Head of caudate nucleus (tissue), 42 donors: ENCODE measurements at places on chromosomes 16 and 17.

- DNase-seq: no peak
Observed at GRCh38 chr16:82133798-82134197, 36.2 kb downstream of the MPHOSPH6 start.

GRCh38 chr17:28950017-28950751, 1.1 kb downstream of the PHF12 start:
- DNase-seq: peak; percentile 35

- no peak for DNase-seq
Observed at GRCh38 chr17:42317266-42317845, 29.1 kb downstream of the STAT5A start.

- peak; percentile 51 for DNase-seq
Observed at GRCh38 chr17:50169121-50169764, 3.4 kb downstream of the SGCA start.

DNA sequence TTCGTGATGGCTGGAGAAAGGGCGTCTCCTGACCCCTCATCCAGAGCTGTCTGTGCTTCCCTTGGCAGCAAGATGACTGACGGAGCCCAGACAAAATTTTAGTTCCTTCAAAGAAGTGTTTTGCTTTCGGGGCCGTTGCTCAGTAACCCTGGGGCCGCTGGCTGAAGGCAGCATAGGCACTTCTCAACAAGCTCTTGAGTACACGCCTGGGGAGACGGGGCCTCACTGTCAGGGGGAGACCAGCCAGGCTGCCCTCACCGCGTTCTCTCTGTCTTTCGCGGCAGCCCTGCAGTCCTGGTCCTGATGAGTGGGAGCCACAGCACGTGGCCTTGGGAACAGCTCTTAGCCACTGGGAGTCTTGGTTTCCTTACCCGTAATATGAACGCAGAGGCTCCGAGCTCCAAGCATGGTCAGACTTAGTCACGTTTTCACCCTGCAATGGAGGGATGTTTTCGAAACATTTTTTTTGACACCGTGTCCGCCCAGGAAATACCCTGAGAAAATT, 86.0 kb downstream of the IRF8 start:
- DNase-seq: no peak

DNA sequence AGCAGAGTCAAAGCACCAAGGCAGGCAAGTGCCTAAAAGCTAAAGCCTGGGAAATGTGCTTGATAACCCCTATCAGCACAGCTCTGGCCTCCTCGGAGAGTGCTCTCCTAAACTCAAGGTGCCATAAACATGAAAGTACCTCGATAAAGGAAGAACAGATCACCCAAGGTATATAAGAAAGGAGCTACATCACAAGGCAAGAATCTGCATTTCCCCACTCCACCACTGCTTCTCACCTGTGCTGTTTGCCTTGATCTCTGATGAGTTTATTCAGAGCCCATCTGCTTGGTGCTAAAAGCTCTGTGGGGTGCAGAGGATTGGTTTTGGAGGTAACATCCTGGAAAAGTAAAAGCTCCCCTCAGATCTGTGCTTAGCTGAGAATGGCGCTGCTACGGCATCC, 449.5 kb upstream of the CDH5 start:
- DNase-seq: no peak

DNA sequence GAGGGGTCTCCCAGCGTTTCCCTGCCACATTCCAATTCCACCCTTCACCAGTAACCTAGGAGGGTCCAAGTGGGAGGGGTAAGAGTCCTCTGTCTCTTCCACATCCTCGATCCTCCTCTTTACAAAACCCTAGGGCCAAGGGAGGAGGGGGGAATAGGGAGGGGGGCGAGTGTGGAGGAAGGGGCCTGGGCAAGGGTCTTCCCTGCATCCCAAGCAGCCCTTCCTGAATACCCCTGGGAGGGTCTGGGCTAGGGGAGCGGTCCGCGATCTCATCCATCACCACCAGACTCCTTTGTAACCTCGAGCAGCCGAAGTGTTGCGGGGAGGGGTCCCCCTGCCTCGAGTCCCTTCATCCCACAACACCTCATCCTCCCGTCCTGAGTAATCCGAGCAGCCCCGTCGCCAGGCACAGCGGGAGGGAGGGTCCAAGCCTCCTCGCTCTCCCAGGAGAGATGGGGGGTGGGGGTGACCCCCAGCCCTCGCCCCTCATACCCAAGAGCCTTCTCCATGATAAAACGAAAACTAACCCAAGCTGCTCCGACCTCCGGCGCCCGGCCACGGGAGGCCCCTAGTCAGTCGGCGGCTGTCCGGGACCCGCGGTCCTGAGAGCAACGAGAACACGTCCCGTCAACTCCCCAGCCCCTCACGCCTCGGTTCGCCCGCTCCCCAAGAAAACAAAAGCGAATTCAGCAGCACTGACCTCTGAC, 502 bp downstream of the SMPD3 start:
- peak; percentile 20 for DNase-seq

- no peak for DNase-seq
Observed at GRCh38 chr17:70169709-70170597, 621 bp downstream of the KCNJ2 start.

DNA sequence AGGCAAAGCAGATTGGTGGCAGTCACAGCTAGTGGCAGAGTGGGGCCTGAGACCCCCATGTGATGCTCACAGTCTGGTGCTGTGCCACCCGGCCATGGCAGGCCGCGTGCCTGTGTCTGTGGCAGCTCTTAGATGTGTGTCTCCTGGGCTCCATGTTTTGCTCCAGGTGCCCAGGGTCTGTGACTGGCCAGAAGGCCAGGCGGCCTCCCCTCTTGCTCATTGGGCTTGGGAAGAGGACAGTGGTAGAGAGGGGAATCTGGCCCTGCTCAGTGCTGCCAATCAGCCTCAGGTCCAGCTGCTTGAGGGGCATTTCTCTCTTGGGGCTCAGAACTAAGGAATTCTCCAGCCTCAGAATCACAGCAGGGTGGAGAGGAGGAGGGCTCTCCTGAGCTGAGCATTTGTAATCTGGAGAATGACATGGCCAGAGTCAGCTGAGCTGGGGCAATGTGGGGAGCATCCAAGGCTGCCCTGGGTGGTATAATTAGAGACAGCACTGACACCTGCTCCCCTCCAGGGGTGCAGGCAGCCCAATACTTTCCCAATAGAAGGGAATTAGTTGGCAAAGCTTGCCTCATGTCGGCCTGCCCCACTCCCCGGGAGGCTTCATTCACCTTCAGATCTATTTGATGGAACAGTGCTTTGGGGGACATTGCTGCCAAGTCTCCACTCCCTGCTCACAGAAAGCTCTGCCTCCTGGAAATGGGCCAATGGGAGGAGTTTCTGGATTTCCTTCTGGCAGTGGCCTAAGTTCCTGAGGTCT, 2.7 kb upstream of the LASP1NB start:
- DNase-seq: peak; percentile 55

DNA sequence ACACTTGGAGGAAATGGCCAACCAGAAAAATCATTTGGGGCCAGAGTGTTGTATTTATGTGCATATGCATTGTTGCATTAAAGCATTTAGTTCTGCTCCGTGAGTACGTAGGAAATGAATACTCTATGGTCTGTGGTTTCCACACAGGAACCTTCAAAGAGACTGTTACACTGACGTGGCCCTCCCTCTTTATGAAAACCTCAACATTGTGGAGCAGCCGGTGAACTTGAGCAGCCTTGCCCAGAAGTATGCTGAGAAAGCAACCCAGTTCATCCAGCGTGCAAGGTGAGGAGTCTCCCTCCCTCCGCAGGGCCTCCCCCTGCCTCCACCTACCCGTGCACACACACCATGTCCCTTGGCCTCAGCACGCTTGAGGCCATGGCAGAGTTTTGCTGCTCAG, 65.2 kb downstream of the ARSG start:
- no peak for DNase-seq

DNA sequence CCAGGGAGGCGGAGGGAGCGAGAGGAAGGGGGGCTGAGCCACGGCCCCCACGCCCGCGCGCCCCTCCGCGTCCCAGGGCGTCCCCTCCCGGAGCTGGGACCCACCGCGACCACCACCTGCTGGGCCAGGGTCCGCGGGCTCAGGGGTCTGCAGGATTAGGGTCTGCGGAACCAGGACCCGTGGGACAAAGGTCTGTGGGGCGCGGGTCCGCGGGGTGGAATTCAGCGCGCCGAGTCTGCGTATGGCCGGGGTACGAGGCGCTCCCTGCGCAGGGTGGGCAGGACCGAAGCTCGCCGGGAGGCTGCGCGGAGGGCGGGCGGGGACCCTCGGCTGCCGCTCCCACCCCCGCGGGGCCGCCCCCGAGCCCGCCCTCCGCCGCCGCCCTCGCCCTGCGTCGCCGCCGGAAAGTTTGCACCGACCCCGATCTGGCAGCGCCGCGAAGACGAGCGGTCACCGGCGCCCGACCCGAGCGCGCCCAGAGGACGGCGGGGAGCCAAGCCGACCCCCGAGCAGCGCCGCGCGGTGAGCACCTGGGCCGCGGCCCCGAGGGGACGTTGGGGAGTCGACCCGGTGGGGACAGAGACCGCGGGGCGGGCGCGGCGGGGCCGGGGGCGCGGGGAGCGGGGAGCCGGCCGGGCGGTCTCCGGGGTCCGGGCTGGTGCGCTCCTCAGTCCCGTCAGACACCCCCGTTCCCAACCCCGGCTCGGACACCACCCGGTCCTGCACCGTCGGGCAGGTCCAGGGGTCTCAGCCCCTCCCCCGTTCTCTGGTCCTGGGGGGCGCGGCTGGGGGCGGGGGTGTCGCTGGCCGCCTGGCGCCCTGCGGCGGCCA, at the start of gene GCGR:
TSS of gene GCGR (plus strand) at position 423 of the 831 bp plus-strand sequence. CDS start 4,869 bp downstream, outside the sequence.
- no peak for DNase-seq

GRCh38 chr17:39144416-39144840, 7.0 kb downstream of the PLXDC1 start:
- peak; percentile 60 for DNase-seq

DNA sequence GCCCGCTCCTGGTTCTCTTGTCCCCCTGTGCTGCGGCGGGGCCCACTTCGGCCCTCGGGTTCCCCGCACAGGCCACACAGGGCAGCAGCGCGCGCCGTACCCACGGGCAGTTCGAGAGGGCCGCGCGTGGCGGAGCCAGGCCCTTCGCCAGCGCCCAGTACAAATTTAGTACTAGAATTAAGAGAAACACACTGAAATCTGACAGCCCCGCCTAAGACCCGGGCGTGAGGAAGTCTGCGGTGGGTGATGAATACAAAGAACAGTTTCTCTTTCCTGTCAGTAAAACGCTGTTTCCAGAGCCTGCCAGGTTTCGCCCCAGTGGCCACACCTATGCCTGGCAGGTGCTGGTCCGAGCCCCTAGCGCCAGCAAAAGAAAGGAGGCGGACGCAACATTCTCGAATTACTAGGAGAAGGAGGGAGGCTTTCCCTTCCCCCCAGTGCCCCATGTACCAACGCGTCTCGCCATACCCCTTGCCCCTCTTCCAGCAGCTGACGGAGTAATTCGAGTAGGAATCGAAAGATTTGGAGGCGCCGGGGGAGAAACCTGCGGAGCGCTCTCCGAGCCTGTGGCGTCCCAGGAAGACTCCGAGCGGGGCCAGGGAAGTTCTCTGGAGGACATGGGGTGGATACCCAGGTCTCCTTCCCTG, 591 bp upstream of the SLFN5 start:
- DNase-seq: no peak

GRCh38 chr16:14490235-14490634, 139.8 kb downstream of the PARN start:
- no peak for DNase-seq

DNA sequence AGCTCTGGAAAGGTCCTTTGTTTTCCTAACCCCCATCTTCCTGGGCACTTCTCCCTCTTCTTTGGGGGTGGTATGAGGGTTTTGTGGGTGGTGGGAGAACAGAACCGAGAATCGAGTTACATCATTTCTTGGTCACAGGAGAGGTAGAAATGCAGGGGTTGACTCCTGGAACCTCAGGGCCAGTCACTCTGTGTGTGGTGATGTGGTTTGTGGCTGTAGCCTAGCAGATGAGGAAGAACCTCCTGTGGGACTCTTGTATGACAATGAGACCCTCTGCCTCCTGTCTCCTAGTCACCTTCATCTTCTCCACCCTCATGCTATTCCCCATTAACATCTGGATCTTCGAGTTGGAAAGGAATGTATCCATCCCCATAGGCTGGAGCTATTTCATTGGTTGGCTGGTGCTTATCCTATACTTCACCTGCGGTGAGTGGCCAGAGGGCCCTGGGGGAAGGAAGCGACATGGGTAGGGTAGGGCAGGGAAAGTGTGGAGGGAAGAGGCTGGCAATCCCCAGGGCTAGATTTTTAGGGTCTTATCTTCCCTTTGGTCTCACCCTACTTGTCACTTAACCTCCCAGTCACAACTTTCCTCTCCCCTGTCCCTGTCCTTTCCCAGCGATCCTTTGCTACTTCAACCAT, 5.5 kb downstream of the ODF4 start:
- DNase-seq: no peak

GRCh38 chr17:80212109-80212508, 8.0 kb downstream of the SGSH start:
- DNase-seq: no peak

- DNase-seq: no peak
Observed at GRCh38 chr17:79711715-79712305, 18.9 kb upstream of the ENPP7 start.

- DNase-seq: no peak
Observed at GRCh38 chr17:41486809-41487530, 2.7 kb downstream of the KRT36 start.

DNA sequence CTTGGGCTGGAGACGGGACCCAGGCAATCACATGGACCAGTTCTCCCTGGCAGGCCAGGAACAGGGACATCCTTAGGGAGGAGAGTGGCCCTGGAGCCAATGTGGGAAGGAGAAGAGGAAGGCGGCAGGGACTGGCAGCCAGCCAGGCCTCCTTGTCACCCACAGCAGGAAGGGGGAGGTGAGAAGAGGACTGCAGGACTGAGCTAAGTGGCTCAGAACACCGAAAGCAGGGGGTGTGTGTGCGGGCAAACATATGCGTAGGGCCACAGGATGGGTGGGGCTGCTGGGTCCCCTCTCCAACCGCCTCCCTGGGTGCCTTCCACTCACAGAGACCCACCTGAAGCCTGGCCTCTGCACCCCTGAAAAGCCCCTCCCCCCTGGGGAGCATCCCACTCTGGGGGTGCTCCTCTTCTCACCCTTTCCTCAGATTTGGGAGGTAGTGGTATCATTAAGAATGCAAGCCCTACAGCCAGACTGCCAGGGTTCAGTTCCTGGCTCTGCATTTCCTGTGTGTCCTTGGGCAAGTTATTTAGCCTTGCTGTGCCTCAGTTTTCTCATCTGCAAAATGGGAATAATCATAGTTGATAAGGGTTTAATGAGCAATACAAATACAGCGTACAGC, 8.1 kb downstream of the PNMT start:
- no peak for DNase-seq

- DNase-seq: no peak
Observed at GRCh38 chr17:57431415-57431814, 175.1 kb downstream of the MSI2 start.

- no peak for DNase-seq
Observed at GRCh38 chr17:14152721-14153120, 83.4 kb downstream of the COX10 start.

DNA sequence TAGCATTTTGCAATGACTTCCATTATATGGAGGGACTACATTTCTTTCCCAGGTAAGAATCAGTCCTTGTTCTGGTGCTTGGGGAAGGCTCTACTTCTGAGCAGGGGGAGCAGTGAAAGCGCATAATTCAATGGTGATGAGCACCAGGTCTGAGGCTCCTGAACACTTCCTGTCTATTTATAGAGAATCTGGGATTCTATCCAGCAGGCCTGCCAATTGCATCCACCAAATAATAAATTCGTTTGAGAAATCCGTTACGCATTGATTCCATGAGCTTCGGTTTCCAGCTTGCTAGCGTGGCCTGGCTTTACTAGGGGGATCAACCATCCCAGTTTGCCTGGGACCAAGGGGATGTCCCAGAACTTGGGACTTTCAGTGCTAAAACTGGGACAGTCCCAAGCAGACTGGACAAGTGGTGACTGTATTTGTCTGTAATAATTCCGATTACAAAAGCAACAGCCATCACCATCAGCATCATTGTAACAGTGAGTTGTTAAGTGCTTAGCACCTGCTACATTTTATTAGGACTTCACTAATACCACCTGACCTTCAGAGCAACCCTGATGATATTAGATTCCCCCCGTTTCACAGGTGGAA, 349.9 kb downstream of the MAF start:
- DNase-seq: no peak
